Fibroblast of pulmonary artery (primary cell): ENCODE measurements at places on chromosomes 2 and 18.
A peak's percentile ranks its signal among the peaks of the same experiment; 100 is the strongest.

DNA sequence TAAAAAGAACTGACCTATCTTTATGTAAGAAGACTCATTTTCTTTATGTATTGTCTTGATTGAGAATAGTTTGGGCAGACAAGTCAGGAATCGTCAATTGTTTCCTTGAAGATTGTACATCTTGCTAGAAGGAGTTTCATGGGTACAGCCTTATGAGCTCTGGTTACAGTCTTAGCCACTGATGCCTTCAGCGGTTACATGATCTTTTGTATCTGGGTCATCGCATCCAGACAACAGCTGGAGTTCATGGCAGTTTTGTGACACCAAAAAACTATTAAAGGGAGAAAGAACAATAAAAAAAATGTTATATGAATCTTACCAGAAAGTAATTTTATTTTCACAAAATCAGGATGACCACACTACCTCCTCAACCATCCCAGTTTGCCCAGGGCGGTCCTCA lies 520.5 kb upstream of the CDH7 start:
- no peak for DNase-seq

DNA sequence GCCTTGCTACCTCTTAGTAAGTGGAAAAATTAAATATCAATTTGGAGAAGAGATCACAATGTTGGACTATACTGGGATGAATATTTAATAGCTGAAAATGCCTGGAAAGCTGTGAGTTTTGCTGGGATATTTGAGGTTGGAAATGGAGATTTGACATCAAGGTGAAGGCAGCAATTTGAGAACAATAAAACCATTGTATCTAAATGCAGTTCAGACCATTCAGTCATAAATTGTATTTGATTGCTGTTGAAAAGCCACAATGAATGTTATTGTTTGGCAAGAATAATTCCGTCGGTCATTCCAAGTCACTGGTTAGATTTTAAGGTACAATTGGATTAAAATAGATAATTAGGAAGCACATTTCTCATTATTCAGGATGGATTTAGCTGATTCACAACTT lies 325.6 kb downstream of the HRH4 start:
- no peak for DNase-seq

DNA sequence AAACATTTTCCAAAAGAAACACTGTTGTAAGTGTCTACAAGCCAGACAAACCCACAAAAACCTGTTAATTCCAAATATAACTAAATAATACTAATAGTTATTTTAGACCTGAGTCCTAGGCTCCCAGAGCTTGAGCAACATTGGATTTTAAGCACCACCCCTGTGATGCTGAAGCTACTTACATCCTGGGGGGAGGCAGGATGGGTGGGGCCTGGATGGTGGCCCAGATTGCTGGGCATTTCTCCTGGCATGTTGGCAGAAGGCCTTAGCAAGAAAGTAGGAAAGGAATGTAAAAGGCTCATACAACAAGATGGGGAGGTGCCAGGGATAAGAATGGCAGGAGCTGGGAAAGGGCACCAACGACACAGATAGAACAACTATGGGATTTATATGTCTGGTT lies 50.7 kb upstream of the OTX1 start:
- peak; percentile 62 for DNase-seq

GRCh38 chr2:88350331-88351248 lies 101.9 kb downstream of the FOXI3 start:
- DNase-seq = peak; percentile 26

- no peak for DNase-seq
These were observed 710.2 kb upstream of the SLC39A10 start for GRCh38 chr2:194946826-194947225.

GRCh38 chr2:202278036-202278760 lies 12.6 kb downstream of the NOP58 start:
- peak; percentile 76 for DNase-seq

DNA sequence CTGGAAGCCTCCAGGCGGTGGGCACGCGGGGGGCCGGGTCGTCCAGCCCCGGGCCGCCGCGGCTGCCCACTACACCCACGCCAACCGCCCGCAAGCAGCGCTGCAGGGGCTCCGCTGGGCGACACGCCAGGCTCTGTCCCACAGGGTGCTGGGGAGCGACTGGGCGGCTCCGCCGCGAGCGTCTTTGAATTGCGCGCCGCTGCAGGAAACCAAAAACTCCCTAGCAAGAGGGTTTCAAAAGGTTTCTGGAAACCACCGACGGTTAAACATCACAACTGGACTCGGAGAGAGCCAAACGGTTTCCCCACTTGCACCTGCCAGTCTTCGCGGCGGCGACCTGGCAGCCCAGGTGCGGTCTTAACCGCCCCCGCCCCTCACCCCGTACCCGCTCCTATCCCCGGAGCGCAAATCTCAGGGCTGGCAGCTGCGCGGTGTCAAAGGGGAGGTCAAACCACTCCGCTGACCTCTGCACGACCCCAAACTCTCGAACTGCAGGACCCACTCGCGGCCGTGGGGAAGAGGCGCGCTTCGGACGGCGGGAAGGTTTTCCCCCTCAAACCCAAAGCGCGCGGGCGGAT lies 1.0 kb downstream of the CXCR4 start:
- no peak for DNase-seq

DNA sequence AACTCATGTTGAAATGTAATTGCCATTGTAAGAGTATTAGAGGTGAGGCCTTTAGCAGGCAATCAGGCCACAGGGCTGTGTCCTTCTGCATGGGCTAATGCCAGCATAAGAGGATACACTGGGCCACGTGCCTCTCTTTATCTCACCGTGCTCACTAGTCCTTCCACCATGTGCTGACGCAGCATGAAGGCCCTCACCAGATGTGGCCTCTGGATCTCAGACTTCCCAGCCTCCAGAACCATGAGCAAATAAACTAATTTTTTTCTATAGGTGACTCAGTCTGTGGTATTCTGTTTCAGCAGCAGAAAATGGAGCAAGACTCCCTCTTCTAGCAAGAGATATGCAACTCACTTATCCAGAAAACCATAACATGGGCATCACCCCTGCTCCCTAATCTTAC lies 149.7 kb upstream of the ZNF236 start:
- peak; percentile 26 for DNase-seq

GRCh38 chr2:98376301-98376910 lies 30.1 kb downstream of the CNGA3 start:
- no peak for DNase-seq

DNA sequence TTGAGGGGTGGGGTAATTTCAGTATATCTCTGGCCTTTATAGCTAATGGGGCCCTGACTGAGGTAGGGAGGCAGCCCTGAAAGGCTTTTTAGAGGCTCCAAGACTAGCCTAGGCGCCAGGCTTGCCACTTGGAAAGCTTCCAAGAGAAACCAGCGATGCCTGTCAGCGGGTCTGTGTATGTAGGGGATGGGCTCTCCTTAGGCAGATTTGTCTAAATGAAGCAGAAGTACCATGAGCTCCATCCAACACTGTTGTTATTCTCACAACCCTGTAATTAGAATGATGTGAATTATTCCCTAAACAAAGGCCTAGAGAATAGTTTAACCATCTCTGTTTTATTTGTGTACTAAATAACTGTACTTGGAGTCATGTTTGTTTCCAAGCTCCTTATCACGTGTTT lies 138.1 kb downstream of the B3GNT2 start:
- DNase-seq = no peak

- DNase-seq = peak; percentile 13
These were observed 72.6 kb downstream of the TPGS2 start for GRCh38 chr18:36756242-36756641.

DNA sequence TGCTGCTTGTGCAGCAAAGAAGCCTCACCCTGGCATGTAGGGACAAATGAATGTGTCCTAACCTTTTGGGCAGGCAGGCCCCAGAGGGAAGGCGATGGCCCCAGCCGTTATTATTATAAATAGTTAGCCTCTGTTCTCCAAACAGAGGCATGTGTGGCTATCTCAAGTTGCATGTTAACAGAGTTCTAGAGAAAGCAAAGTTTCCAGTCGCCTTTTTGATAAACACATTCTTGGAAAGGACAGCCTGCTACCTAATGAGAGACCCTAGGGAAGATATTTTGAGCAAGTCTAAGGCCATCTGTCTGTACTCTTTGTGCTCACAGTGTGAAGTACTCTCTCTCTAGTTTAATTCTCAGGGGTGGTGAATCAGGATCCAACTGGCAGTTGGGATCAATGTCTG lies 97.4 kb upstream of the FHL2 start:
- DNase-seq = no peak

GRCh38 chr18:44482761-44483160 lies 197.9 kb upstream of the SETBP1 start:
- no peak for DNase-seq

DNA sequence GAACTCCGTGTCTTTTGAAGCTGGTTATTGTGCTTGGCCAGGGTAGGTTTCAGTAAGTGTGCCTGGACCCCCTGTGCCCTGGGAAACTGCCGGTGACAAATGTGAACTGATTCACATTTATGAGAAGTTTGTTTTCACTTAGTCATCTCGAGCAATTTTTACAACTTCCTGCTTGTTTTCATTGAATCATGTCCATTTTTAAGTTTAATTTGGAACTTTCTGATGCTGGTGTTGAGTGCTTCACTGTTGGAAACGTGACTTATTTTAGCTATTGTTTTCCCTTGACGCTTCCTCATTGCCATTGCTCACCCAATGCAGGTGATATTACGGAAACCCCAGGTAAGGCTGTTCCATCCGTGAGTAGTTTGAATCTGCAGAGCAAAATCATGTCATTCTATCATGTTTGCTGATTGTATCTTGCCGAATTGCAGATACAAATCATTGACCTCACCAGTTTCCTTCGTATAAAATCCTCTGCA lies 97.2 kb downstream of the RTN4 start:
- DNase-seq = no peak

GRCh38 chr2:196131384-196131937 lies 39.9 kb downstream of the STK17B start:
- peak; percentile 49 for DNase-seq

DNA sequence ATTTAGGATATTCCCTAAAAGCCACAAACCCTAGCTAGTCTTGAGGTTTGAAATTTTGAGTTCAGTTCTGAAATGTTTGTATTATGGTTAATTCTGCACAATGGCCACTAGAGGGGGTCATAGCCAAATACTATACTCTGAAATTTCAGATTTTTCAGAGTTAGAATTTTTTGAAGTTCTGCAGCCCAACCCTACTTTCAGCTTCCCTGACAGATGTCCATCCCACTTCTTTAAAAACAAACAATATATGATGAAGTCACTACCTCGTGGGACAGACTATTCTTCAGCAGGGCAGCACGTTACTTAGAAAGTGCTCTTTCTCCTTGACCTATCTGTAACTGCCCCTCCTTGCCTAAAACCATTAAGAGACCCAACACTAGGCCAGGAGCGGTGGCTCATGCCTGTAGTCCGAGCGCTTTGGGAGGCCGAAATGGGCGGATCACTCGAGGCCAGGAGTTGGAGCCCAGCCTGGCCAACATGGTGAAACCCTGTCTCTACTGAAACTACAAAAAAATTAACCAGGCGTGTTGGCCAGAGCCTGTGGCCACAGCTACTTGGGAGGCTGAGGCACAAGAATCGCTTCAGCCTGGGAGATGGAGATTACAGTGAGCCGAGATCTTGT lies 48.2 kb upstream of the PAPOLG start:
- DNase-seq = peak; percentile 52

DNA sequence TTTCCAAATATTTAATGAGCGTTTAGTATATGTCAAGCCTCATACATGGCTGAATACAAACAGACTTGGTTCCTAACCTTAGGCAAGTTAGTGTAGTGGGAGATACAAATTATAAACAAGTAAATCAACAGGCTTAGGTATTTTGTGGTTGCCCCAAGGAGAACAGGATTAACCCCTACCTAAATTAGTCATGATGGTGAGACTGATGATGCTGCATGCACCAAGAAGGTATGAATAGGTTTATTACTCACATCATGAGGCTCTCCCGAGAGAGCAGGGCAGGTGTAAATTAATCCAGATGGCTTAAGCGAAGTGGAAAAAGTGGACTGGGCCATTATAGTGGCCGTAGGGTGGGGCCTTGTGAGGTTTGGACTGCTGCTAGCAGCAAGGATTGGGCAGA lies 118.1 kb upstream of the GCFC2 start:
- DNase-seq = no peak

DNA sequence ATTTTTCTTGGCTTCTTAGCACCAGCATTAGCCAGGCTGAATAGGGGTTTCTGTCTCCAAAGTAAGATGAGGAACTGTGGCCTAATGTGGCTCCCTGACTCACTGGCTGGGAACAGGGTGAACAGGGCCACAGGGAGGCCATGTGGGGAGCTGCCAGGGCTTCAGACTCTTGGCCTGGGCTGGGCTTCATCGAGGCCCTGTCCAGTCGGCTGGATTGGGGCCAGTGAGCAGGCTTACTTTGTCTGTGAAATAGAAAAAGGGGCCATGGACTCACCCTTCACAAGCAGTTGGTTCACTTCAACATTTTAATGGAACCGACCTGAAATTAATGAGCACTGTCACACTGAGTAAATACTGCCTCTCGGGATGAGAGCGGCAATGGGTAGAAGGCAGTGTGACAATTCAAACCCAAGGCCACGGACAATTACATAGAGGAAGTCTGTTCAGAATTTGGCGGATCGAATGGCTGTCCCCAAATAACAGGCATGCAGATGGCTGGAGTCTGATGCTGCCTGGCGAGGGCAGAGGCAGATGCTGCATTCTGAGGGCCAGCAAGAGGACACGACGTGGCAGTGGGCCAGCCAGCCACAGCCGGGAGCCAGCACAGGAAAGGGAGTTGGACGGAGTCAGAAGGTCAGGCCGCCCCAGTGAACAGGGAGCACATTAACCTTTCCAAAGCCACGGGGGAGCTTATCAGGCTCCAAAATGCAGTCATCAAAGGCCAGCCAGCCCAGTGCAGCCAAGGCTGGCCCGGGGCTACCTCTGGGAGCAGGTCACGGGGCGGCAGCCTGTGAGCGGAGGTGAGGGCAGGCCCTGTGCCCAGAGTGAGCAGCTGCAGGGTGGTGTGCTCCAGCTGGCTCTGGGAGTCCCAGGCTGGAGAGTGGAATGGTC lies 146.6 kb upstream of the REV1 start:
- peak; percentile 8 for DNase-seq

DNA sequence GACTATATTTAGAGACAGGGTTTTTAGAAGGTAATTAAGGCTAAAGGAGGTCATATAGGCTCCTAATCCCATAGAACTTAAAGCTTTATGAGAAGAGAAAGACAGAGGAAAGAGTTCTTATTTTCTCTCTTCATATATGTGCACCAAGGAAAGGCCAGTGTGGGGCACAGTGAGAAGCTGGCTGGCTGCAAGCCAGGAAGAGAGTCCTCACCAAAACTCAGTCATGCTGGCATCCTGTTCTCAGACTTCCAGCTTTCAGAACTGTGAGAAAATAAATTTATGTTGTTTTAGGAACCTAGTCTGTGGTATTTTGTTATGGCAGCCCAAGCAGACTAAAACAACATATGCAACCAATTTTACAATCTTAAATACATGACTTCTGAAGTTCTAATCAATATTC lies 31.5 kb upstream of the ATIC start:
- peak; percentile 15 for DNase-seq

DNA sequence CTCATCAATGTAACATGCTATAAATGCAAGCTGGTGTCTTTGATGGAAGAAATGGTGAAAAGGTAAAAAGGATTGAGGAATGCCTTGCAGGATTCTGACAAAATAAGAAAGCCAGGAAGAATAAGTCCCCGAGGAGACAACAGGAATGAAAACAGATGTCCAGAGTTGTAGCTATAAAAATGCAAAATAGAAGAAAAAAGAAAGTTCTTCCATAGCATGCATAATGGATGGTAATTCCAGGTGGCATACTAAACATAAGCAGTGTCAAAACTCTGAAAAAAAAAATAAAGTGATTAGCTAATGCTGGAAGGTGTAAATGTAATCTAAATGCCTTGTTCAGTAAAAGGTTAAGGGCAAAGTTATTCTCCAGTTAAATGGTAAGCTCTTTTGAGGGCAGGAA lies 225.9 kb upstream of the CHST9 start:
- DNase-seq = no peak

GRCh38 chr2:177582000-177582399 lies 189.4 kb downstream of the AGPS start:
- no peak for DNase-seq

- no peak for DNase-seq
These were observed 152.2 kb downstream of the ALPK2 start for GRCh38 chr18:58476516-58477256.
